ENCODE measurements at places on chromosomes 11 and 22.

DNA sequence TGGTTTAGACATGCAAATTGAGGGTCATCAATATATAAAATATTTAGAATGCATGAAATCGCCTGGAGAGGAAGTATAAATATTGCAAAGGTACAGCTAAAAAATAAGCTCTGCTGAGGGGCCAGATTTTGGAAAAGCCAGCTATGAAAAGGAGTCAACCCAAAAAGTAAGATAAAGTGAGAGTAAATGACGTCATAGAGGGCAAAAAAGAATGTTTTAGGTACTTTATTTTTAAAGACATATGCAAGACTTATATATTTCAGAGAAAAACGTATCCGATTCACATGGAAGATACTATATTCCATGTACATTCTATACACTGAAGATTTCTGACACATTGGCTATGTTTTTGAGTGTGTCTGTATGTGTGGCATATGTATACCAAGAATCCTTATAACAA, 13.6 kb downstream of the GRM5 start:
- DNase-seq: no peak

GRCh38 chr11:10551290-10551592, 10.3 kb upstream of the RNF141 start:
- DNase-seq: no peak

GRCh38 chr11:20126724-20127123, 33.6 kb downstream of the DBX1 start:
- DNase-seq: no peak

DNA sequence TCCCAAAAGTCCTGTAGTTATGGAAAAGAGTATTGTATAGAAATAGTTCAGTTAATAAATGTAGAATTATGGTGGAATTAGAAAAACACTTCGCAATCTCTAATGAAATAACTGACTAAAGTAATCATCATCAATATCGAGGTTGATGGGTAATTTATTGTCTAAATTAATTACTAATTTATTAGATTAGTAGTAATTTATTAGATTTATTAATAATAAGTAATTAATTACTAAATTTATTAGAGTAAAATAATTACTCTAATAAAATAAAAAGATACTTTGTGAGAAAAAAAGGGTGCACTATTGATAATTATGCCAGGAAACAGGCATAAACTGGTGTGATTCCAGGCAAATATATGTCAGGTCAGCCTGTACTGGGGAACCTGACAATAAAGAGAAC, 455.6 kb downstream of the AASDHPPT start:
- DNase-seq: no peak

DNA sequence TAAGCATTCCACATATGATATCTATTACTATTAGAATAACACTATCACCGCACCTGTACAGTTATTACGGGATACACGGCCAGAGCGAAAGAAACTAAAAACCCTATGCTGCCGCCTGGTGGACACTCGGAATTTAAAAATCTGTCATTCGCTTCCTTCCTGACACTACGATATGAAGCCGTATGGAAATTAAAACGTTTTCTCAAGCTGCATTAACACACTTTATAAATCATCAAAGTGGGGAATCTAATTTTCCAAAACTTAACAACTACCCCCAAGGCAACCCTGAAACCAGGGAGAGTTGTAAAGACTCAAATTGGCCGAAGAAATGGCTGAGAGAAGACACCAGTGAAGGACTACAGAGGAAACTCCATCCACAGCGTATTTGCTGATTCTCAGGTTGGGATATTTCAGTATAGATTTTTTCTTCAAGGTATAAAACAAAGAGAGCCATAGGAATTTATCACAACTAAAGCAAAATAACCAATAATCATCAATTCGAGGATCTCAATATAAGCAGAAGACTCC, 1.4 kb downstream of the CCDC73 start:
- DNase-seq: peak; percentile 23
